Ammon's horn (tissue), 1 donor: ENCODE measurements at places on chromosomes 12 and 14.

- no peak for DNase-seq
These were observed 62.4 kb downstream of the GSC start for GRCh38 chr14:94707494-94707893.

- DNase-seq = no peak
These were observed 83.1 kb downstream of the KICS2 start for GRCh38 chr12:64139021-64139420.

GRCh38 chr12:55658635-55659391 is 22.1 kb downstream of the OR10P1 start:
- no peak for DNase-seq

GRCh38 chr12:132426349-132427173 is 63.4 kb upstream of the FBRSL1 start:
- no peak for DNase-seq

DNA sequence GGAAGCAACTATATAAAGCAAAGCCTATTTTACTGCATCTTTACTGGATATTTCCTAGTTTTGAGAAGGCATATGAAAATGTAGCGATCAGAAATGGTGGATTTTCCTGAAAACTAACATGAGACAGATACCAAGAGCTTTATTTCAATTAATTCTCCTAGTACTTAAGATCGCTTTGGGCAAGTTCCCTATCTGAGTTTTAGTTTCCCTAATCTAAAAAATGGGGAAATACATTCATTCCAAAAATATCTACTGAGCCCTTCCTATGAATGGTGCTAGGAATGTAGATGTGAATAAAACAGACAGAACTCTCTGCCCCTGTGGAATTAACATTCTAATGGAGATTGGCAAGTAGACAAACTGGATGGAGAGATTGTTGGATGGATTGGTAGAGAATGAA is 8.4 kb downstream of the CATSPERB start:
- no peak for DNase-seq

DNA sequence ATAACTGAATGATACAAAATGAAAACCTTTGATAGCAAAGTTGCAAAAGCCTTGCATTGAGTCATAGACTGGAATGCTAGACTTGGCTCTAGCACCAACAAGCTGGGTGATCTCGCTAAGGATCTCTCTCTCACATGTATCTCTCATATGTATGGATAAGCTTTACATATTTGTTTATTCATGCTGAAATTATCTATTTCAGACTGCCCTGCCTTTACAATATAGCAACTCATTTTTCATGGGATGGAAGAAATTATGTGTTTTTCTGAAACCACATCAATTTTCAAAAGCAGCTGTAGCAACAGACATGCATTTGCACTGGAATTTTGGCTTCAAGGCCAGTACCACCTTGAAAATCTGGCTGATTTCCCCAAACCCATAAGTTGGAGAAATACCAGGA is 11.4 kb downstream of the RERG start:
- DNase-seq = no peak

- DNase-seq = no peak
These were observed 106.7 kb upstream of the COCH start for GRCh38 chr14:30767624-30768023.

GRCh38 chr12:132827763-132828703 is 636 bp downstream of the GOLGA3 start:
- DNase-seq = no peak

DNA sequence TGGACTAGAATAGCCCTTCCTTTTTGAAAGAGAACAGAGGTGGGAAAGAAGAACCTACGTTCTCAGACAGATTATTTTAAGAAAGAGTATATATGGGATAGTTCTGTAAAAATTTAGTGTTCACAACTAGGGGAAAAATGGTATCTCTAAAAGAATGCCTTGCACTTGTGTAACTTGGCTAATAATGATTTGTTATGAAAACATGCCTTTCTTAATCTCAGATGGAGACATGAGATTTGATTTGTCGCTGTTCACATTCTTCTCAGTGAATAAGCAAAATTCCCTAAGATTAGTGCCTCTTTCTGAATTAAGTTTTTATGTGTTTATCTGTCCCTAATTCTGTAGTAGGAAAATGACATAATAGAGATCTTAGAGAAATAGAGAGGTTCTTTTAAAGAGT is 100.8 kb downstream of the USP15 start:
- no peak for DNase-seq

- no peak for DNase-seq
These were observed 117.2 kb upstream of the LRFN5 start for GRCh38 chr14:41489315-41489972.

GRCh38 chr14:26621807-26622560 is 24.2 kb upstream of the NOVA1 start:
- no peak for DNase-seq

DNA sequence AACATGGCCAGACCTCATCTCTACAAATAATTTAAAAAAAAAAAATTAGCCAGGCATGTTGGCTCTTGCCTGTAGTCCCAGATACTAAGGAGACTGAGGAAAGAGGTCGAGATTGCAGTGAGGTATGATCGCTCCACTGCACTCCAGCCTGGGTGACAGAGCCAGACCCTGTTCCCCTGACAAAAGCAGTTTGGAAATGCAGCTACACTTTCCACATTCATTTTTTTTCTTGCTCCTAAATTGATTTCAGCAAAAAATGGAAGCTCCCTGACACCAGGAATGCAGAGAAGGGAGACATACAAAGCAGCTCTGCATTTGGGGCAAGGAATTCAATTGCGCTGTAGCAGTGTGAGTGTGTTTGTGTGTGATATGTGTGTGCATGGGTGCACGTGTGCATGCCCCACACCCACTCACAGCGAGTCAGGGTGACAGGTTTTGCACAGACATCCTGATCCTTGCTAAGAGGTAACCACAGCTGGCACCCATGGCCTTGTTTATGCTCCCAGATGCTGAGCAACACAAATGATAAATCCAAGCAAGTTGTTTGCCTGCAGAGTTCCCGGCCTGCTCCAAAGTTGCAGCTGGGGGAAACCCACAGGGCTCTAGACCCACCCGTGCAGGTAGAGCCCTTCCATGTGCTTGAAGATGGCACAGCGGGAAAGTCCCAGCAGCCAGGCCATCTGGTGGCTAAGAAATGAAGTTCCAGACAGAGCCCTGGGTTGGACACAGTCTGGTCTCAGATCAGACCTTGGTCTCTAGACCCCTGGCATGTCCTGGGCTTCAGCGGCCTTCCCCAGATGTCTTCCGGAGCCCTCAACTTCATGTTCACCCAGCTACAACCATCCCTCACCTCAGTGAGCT is 25.9 kb upstream of the BDKRB2 start:
- no peak for DNase-seq

GRCh38 chr12:109795023-109795422 is 38.2 kb downstream of the TRPV4 start:
- DNase-seq = no peak

GRCh38 chr12:110718222-110718908 is 24.3 kb downstream of the PPP1CC start:
- no peak for DNase-seq

DNA sequence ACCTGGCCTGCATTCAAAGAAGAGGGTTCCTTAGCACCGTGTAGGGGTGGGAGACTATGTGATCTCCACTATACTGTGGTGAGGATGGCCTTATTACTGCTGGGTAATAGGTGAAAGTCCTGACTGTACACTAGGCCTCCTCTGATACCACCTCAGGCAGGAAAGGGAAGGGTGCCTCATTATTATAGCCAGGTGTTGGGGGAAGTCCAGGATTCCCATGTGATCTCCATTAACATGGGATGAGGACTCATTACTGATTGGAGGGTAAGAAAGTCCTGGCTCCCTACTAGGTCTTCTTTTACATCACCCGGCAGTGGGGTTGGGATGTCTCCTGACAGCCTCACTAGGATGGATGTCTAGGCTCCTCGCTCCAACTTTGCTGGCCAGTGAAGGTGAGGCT is 252.1 kb downstream of the LRIG3 start:
- DNase-seq = no peak

DNA sequence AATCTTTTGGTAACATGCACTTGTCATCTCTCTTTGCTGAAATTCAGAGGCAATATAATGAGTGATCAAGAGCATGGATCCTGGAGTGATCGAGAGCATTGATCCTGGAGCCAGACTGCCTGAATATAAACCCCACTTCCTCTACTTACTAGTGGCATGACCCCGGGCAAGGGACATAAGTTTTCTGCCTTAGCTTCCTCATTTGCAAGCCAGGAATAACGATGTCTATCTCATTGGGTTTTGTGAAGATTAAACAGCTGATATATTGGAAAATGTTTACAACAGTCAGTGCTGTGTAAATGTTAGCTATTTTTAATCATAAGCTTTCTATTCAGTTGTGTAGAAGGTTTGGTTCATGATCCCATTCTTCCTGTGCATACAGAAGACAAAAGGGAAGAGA is 2.4 kb upstream of the CSRNP2 start:
- DNase-seq = no peak

DNA sequence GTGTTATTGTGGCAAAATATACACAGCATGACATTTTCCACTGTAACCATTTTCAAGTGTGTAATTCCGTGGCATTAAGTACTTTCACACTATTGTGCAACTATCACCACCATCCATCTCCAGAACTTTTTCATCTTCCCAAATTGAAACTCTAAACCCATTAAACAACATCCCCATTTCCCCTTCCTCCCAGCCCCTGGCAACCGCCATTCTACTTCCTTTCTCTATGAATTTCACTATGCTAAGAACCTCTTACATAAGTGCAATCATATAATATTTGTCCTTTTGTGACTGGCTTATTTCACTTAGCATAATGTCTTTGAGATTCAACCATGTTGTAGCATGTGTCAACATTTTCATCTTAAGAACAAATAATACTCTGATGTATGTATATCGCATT is 67.8 kb upstream of the PYGL start:
- DNase-seq = no peak

- peak; percentile 72 for DNase-seq
These were observed 23.6 kb upstream of the RPLP0 start for GRCh38 chr12:120224304-120225199.

GRCh38 chr12:67534681-67535080 is 113.9 kb upstream of the DYRK2 start:
- DNase-seq = no peak

DNA sequence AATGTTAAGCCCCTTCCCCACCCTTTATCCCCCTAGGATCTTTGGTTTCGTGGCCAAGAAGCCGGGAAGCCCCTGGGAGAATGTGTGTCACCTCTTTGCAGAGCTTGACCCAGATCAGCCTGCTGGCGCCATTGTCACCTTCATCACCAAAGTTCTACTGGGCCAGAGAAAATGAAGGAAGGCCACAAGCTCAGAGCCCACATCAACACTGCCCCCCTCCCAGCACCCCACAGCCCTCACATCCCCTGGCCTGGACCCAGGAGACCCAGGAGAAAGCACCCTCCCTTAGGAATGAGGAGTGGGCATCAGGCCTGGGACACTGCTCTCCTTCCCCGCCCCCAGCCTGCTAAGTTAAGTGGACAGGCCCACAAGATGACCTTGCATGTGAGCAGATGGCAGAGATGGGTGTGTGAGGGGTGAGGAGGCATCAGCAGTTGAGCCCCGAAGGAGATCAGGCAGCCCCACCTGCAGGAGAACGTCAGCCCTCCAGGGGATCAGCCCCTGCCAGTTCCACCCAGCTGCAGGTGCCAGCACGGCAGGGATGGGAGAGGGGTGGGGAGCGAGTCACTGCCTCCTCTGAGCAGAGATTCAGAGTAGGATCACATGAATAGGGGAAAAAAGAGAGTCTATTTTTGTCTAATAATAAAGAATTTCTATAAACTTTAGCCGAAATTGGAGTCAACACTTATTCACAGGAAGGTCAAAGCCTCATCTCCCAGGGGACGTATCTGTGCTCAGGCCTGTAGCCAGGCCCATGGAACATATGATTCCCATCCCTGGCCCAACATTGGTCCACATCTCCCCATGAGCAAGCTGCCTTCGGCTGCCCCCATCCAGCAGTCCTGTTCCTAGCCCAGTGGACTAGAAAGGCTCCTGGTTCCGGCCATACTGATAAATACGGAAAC is 14.1 kb downstream of the TNS2 start:
- no peak for DNase-seq

GRCh38 chr12:2555487-2556082 is 239.2 kb upstream of the FKBP4 start:
- no peak for DNase-seq

DNA sequence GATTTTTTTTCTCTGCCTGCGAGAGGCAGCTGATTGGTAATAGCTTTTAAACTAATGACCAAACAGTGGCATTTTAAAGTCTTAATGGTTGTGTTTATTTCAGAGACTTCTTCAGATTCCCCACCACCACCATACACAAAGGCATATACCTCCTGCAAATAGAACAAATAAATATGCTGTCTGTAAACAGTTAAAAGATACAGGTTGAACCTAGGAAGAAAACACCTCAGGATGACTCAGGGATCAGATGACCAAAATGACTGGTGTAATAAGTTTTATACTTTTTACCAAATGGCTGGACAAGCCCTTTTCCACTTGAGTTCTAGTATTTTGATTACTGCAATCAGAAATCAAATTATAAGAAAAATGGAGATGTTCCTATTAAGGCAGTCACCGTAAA is 364.1 kb downstream of the PAWR start:
- no peak for DNase-seq

DNA sequence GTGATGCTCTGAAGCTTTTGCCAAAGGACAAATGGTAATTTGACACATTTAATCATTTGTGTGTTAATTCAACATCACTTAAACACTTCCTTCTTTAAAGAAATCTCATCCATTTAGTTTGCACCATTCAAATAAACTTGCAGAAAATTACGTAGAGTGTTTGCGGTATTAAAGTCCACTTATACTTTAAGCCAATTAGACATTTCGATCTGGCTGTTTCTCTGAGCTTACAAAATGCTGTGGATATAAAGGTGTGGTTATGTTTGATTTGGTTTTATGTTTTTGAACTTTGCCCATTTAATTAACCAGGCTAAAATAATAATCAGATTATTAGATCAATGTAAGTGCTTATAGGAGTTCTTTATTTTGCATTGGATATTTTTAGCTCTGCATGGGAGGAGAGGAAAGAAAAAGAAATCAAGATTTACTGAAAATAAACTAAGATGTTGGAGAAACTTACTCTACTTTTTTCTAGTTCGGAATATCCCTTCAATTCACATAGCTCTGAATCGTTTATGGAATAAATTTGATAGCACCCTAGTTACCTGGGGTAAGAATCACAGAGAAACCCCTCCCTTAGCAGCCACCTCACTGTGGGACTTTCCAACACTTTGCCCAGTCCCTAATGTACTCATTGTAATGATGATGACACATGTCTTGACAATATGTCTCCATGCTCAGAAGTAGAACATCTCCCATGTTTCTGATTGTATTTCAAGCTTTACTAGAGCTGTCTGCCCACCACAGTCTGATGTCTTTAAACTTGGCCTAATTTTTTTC is 268.0 kb downstream of the BTG1 start:
- DNase-seq = no peak
